Activated T-helper 17 cell treated with anti-CD3 and anti-CD28 coated beads, Interleukin-2, amount 50 U/mL, for 72 hours (primary cell): ENCODE measurements at places on chromosomes 7 and 10.

GRCh38 chr7:24978843-24979469 lies 1.0 kb downstream of the OSBPL3 start:
- ATAC-seq, result peak; percentile 2

GRCh38 chr7:65235586-65235985 lies 138.1 kb upstream of the ZNF92 start:
- ATAC-seq, result no peak

- no peak for ATAC-seq
Observed at GRCh38 chr7:68246189-68246633, 1249.6 kb downstream of the TYW1 start.

DNA sequence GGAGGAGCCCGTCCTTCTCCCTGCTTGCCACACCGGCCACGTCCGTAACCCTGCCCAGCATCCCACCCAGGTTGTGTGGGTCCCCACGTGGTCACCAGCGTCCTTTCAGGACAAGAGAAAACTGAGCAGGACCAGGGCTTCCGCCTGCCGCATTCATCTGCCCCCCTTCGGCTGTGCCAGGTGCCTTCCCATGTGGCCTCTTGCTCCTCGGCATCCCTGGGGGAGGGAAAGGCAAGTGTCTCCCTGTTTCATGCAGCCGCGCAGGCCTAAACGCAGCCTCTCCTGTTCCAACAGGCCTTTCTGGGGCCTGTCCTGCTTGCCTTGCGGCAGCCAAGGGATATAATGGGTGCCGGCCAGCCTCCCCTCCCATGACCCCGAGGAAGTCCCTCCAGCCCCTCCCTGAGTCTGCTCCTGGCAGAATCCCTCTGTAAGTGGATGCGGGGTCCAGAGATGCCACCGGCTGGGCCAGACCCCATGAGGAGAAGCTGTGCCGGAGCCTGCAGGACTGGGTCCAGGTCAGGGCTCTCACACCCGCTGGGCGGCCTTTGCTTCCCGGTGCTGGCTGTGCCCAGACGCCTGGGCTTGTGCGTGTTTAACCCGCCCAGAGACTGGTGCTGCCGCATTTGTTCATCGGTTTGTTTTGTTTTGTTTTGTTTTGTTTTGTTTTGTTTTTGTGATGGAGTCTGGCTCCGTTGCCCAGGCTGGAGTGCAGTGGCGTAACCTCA lies 23.1 kb downstream of the SHH start:
- no peak for ATAC-seq

DNA sequence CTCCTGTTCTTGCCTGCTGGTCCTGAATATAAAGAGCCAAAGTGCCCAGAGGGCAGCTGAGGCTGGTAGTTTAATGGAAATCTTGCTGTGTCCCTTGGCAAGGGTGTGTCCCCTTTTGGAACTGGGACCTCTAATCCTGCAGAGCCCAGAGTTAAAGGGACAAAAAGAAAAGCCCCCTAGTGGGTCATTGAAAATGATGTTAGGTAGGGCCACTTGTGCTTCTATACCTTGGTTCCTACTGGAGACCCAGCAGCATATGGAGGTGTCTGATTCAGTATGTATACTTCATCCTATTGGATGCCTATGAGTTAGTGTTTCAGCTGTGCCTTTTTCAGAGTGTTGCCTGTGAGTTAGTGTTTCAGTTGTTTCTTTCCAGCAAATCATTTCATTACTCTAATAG lies 30.5 kb downstream of the TFAM start:
- no peak for ATAC-seq

DNA sequence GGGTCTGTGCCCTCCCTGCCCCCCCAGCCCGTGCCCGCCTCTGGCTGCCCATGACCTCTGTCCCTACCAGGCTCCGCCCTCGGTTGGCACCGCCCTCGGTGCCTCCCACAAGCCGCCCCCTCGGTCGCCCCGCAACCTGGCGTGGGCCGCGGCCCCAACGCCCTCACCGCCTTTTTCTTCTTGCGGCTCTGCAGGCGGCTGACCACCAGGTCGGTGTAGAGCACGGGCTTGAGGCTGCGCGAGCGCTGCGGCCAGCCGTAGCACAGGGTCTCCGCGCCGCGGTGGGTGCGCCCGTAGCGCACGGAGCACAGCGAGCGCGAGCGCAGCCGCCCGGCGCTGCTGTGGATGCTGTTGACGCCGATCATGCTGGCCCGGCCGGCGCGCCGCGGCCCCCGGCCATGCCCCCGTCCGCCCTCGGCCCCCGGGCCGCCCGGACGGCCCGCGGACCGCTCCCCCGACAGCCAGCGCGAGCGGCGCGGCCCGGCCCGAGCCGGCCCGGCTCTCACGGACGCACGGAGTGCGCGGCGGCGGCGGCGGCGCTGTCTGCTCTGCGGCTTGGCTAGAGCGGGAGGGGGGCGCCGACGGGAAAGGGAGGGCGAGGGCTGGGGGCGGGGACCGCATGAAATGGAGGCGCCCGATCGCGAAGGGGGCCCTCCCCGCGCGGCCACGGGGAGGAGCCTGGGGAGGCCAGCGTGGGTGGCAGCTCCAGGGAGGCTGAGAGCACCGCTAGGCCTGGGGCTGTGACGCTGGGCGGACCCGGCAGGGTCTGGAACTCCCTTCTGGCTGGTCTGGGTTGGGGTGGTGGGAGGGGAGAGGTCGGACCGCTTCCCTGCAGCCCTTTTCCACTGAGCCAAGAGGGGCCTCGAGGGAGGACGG lies 9.6 kb downstream of the PSD start:
- peak; percentile 75 for ATAC-seq

DNA sequence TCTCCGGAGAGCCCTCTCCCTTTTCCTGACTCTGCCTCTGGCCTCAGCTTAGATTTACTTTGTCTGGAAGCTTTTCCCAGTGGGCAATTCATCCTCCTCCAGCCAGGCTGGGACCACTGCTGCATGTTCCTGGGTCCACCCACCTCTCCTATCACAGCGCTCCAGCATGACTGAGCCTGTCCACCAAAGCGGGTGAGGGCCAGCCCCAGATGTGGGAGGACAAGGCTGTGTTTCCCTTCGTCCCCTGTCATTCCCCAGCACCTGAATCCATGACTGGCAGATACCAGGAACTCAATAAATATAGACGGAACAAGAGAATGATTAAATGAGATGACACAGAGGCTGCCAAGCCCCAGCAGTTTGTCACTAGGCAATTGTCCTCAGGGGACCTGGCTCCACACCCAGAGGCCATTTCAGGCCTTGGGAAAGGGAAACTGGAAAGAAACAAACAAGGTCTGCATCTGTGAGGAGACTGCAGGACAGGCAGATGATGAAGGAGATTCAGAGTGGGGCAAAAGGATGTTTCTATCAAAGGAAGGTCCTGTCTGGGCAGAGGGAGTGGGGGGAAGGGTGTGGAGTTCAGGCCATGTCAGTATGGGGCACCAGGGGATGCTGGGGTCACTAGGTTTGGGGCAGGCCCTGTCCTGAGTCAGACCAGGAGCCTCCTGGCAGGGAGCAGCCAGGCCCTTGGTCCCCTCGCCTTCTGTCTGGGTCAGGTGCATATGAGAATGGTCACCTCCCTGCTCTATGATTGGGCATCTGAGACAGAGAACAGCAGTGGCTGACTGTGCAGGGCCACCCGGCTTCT lies 576.4 kb downstream of the GRID1 start:
- no peak for ATAC-seq

GRCh38 chr7:1700536-1701333 lies 30.7 kb downstream of the ELFN1 start:
- ATAC-seq, result no peak

GRCh38 chr7:127419196-127419595 lies 26.7 kb upstream of the ZNF800 start:
- no peak for ATAC-seq

DNA sequence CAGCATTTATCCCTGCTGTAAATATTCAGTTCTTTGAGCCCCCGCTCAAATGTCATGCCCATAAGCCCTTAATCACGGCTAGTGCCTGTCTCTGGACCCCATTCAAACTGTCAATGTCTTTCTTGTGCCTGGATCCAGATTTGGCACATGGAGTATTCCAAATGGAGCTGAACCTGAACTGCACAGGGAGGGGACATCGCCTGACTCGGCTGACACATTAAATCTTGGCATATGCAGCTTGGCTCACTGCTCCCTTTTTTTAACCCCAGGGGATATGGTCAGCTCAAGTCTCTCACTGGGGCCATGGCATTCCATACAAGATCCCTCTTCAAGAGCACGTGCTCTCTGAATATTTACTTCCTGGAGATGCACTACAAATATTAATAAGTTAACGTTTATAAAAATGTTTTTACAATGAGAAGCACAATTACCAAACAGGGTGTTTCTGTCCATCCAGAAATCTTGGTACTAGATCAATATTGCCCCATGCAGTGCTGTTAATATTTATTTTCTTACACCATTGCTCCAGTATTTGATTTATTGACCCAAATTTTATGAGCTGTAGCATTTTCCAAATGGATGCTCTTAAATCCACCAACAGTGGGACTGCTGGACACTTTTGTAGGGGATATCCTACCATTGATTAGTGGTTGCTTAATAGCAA lies 57.4 kb downstream of the FGFR2 start:
- ATAC-seq, result no peak

GRCh38 chr10:27242473-27242950 lies 1.9 kb upstream of the ACBD5 start:
- ATAC-seq, result no peak

DNA sequence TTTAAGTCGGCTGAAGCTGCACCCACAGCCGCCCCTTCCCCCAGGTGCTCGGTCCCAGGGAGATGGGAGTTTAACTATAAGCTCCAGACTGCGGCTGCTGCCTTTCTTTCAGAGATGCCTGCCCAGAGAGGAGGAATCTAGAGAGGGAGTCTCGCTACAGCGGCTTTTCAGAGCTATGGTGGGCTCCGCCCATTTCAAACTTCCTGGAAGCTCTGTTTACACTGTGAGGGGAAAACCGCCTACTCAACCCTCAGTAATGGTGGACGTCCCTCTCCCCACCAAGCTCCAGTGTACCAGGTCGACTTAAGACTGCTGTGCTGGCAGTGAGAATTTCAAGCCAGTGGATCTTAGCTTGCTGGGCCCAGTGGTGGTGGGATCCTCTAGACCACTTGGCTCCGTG lies 135.4 kb downstream of the CXCL12 start:
- ATAC-seq, result no peak

DNA sequence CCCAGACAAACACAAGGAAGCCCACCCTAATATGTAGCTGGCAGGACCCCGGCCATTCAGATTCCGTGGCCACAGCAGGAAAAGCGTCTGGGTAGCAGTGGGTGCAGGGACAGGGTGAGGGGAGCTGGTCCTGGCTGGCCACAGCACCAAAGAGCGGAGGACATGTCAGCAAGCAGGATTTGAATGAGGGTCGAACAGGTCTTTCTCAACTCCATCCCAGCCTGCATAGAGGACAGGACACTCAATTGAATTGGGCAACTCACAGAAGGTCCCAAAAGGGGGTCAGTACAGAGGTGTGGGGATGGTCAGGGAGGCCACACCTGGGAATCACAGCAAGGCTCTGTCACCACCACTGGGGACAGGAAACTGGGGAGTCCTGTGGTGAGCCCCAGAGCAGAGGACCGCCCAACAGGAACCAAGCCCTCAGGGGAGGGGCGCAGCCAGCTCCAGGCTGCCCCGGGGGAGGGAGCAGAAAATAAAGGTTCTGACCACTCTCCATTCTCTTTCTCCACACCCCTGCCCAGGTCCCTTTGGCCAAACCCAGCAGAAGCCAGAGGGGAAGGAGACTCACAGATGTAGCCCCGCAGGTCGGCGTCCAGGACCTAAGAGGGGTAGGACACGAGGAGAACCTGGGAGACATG lies 108.7 kb upstream of the PPP2R2D start:
- ATAC-seq, result no peak

GRCh38 chr10:69890065-69890847 lies 88.5 kb downstream of the COL13A1 start:
- ATAC-seq, result no peak

- no peak for ATAC-seq
Observed at GRCh38 chr10:23373156-23373555, 28.6 kb upstream of the C10orf67 start.

DNA sequence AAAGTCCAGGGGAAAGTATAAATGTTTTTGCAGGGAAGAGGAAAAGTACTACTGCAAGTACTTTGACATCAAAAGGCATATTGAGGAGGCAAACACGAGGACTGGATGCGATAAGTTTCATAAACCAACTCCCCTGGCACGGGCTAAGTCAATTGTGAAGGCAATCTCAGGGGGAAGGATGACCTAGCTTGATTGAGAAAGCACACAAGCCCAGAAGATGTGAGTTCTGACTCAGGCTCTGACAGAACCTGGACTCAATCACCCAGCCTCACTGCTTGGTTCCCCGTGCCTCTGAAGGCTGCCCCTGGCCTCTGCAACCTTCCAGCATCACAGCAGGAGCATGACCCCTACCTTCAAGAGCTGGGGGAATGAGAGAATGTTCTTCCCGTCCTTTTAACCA lies 93.2 kb upstream of the ZNF438 start:
- peak; percentile 30 for ATAC-seq

DNA sequence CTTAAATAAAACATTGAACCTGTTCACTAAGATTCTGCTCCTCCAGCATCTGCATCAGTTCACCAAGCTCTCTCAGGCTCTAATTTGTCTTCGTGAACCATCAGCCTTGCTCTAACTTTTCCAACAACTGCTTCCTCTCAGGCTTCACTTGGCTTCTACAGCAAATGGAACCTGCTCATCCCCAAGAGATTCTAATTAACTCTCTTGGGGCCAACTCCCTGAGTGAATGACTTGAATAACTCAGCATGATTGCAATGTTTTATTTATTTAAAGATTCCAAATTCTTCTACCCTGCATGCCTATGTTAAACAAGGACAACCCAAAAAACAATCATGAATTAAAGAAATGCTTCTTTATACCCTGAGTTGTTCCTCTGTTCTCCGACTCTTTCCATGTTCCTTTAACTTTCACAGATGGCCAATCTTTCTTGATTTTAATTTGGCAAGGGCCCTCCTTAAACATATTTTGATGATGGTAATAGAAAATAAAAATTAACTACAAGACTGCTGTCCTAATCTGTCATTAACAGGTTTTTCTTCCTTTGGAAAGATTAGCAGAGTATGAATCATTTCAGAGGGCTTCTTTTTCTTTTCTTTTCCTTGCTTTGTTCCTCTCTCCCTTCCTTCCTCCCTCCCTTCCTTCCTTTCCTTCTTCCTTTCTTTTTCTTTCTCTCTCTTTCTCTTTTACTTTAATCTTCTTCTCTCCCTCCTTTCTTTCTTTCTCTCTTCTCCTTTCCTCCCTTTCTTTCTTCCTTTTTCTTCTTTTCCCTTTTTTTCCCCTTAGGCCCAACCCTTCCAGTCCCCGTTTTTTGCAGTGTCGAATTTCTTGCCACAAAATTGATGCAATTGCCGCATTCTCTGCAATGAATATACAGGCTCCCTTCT lies 195.0 kb upstream of the RHOBTB1 start:
- no peak for ATAC-seq

DNA sequence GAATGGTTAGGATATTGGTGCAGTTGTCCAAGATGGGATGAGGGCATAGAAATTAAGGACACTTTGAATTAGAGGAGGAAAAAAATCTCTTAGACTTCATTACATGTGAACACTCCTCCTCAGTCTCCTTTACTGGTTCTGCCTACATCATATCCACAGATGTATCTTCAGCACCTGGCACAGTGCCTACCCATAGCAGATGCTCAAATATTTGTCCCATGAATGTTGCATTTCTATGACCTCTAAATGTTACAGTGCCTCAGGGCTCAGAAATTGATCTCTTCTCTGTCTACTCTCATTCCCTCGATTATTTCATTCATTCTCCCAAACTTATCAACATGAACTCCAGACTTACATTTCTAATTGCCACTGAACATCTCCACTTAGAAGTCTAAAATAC lies 17.1 kb downstream of the CNNM1 start:
- ATAC-seq, result no peak
